Fibroblast of villous mesenchyme (primary cell): ENCODE measurements at places on chromosomes 7 and 10.

GRCh38 chr10:28312572-28312971, 9.7 kb upstream of the MPP7 start:
- no peak for DNase-seq

- DNase-seq = no peak
These were observed 78.3 kb downstream of the MMRN2 start for GRCh38 chr10:86878983-86879713.

DNA sequence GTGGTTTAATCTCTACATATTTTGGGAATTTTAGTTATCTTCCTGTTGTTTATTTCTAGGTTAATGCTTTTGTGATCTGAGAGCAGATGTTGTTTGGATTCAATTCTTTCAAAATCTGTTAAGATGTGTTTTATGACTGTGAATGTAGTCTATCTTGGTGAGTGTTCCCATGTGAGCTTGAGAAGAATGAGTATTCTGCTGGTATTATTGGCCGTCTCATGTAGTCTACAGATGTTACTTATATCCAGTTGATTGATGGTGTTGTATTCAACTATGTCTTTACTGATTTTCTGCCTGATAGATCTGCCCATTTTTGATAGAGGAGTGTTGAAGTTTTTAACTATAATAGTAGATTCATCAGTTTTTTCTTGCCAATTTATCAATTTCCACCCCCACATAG, 141.4 kb upstream of the FOXP2 start:
- DNase-seq = peak; percentile 1

DNA sequence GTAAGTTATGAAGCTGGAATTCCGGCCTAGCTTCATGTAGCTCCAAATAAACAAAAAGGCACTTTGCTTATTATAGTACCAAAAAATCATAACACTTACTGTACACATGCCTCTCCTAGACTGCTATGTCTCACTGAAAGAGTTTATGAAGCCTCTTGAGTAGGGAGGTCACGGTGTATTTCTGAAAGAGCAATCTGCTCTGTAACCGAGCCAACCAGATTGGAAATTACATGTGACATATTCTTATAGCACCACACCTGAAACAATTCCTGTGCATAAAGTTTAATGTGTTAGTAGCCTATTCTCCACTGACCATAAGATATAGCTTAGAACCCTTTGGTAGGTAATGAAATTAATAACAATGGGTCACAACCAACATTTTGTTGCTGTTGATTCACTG, 1.3 kb upstream of the FAM3C start:
- no peak for DNase-seq

GRCh38 chr10:103709341-103709920, 145.9 kb downstream of the SH3PXD2A start:
- DNase-seq = no peak

- no peak for DNase-seq
These were observed 56.9 kb downstream of the NEUROG3 start for GRCh38 chr10:69516316-69516715.

- DNase-seq = no peak
These were observed 7.4 kb upstream of the PFKP start for GRCh38 chr10:3059974-3060373.

DNA sequence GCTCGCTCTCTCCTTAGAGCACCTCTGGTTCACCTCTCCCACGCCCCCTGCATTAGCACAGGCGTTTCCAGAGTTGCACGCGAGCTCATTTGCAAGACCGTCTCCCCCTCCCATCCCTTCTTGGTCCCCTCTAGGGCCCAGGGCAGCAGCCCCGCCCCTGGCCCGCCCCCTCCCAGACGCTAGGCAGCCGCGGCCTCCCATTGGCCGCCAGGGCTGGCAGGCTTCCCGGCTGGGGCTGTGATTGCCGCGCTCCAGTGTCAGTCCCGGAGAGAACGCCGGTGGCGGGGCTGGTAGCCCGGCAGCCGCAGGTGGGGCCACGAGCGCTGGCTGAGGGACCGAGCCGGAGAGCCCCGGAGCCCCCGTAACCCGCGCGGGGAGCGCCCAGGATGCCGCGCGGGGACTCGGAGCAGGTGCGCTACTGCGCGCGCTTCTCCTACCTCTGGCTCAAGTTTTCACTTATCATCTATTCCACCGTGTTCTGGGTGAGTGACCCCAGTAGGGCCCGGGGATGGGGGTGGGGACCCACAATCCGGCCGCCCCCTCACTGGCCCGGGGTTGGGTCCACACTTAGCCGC, at the start of gene TSPAN15:
TSS of gene TSPAN15 (plus strand) at position 257 of the 575 bp plus-strand sequence. CDS start at position 387, 130 bp downstream.
- DNase-seq = peak; percentile 87

GRCh38 chr10:486666-487322, 202.7 kb downstream of the DIP2C start:
- DNase-seq = no peak

DNA sequence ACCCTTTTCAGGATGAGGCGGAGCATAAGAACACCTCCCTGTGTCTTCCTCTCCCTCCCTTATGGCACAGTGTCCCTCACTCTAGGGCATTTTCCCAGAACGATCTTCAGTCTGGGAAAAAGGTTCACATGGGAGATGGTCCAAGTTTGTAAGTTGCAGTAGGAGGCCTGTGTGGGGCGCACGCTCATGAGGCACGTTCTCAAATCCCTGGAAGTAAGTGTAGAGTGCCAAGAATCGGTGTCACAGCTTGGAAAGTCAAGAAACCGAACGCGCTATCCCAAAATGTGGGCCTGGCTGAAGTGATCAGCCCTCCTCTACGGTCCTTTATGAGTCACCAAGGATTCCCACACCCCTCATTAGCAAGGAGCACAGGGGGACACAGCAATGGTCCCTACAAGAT, 23.9 kb upstream of the SMARCD3 start:
- DNase-seq = no peak

DNA sequence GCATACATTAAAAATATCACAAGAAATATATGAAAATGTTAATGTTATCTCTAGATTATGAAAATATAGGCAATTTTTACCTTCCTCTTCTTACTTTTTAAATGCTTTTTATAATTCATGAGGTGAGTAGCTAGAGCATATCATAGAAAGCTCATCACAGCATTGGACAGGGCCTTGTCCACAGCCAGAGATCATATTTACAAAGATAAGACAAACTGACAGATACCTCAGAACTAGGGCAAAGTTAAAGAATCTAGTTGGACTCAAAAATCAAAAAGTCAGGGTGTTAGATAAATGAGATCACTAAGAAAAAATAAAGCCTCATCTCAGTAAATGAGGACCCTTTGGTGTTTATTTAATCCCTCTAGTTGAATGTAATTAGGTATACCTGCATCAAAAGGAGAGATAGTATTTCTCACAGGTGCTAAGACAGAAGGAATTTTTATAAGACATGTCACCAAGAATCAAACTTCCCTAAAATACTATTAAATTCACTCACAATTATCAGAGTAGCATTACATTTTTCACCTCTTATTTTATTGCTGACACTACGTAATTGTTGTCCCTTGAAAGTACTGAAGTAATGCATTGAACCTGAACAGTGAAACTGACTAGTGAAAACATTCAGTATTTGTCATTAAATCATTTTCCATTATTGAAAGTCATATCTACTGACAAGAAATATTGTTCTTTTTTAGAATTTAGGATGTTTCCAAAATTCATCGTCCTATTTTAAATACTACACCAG, 25.6 kb downstream of the CFAP69 start:
- no peak for DNase-seq

DNA sequence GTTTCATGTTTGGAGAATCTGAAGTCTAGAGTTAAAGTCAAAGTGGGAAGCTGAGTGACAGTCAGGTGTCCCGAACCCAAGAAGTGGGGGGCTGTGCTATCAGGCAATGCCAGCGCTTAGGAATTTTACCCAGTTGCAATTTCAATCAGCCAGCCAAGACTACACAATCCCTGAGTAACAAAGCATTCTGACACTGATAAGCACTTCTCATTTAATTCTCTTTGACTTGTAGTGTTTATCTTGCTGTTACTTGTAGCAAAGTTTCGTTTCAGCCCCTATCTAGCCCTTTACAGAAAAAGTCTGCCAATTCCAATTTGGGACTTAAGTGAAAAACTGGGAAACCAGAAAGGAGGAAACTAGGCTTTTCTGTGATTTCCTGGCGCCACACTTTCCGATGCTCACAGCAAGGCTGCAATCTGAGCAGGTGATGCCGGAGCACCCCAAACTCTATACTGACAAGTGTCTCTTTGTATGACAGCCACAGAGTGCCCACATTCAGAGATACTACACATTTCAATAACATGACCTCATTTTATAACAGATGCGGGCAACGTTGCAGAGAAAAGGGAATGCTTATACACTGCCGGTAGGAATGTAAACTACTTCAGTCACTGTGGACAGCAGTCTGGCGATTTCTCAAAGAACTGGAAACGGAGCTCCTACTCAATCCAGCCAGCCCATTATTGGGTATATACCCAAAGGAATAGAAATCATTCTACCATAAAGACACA, 61.0 kb downstream of the ITIH5 start:
- no peak for DNase-seq

DNA sequence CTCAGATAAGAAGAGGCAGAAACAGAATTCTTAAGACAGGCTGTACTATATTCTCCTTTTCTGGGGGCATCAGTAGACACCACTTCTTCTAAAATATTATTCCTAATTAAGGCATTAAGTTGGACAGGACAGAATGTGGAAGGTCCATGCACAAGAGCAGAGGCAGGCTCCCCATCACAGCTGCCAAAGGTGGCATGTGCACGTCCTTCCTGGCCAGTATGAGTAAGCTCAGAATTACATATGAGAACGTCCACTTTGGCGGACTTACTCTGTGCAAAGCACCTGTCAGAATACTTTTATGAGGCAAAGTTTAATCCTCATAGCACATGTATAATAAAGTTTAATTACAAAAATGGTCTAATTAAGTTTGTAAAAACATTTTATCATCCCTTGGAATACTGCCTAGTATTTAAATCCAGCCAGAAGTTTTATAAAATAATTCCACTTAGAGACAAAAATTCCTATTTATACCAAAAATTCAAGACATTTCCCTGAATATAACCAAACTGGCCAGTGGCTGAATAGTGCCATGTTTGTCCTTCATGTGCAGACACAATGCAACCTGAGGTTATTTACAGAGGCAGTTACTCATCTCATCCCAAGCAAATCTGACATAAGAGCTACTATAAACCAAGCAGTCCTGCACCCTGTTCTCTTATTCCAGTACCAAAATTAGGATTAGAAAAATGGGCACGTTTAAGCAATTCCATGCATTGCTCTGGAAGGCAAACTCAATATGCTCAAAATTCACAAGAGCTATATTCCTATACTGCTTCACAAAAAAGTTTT, 65.5 kb downstream of the CACUL1 start:
- no peak for DNase-seq

DNA sequence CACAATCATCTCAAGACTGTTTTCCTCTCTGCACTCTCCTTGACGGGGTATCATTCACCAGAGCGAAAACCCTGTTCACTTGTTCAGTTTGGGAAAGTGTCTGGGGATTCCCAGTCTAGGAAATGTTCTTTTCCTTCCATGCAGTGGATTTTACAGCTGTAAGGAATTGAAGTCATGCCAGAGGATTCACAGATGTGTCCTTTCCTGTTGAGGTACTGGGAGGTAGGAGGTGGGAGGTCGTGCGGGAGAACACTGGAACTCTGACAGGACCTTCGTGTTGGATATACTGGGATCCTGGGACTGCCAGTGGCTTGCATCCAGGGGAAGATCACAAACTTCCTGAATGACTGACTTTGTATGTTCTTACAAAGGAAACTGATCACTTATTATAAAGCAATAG, 185.5 kb downstream of the BMPER start:
- no peak for DNase-seq
